Metanephros (tissue), 2 donors: ENCODE measurements at places on chromosomes 1 and 21. TPM values are rescaled to one million over a fixed set of nuclear protein-coding genes. Genes with fewer than 3 reads are reported as not detected.

Gene CCDC181
- 1.5 TPM for total RNA-seq

Gene PSMA5
- 23.8 TPM for total RNA-seq

Gene CFHR4
- total RNA-seq = not detected

Gene USF1
- 63.2 TPM for total RNA-seq

Gene IL10
- total RNA-seq = 1.2 TPM
